ENCODE measurements at places on chromosomes 4 and X.

DNA sequence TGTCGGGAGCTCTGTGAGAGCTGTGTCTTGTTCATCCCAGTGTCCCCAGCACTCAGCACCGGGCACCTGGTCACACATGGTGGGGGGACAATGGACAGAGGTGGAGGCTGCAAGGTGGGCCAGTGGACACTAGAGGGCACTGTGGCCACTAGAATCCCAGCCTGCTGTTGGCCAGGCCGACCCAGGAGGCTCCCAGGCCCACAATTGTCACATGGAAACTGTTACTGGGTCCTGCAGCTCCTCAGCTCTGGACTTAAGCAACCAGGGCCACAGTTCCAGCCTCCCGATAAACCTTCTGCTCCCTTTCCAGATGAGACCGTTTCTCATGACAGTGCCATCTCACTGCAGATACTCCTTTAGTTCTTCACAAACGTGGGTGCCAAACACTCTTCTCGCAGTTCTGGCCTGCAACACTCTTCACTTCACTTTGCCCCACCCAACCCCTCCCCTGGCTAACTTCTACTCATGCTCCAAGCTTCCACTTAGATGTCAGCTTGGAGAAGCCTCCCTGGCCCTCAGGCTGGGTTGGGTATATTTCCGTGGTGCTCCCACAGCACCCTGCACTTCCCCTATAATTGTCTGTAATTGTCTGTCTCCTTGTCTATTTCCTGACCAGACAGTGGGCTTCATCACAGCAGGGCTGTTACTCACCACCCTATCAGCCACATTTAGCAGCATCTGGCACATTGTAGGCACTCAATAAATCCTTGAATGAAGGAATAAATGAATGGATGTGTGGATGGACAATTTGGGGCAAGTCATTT, 3.5 kb upstream of the IQSEC2 start:
- peak; percentile 75 for DNase-seq

DNA sequence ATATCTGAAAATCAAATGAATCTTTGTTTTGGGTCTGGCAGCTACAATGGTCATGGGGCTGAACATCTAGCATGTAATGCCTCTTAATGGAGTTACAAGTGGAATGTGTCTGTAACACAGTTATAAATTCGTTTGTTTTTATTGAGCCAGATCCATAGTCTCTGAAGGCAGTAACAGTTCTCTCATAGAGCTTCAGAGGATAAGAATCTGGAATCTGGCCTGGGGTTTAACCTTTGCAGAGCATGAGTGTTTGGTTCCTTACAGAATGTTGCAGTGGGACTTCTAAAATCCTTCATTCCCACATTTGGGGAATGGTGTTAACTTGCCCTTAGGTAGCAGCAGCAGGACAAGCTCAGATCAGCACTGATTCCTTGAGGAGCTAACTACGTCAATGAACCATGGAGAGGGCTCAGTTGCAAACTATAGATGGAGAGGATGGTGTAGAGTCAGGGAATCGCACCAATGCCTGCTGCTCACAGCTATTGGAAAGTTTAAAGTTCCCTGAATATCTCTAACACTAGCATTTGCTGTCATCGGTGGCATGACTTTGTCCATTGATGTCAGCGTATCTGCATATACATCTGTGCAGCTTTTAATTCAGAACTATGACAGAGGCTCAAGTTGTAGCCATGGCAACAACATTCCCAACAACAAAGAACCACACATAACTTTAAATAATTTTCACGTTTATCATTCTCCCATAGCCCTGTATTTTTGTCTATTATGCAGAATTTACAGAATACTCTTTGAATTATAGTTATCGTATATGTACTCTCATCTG, 72.2 kb downstream of the RASGEF1B start:
- no peak for DNase-seq

DNA sequence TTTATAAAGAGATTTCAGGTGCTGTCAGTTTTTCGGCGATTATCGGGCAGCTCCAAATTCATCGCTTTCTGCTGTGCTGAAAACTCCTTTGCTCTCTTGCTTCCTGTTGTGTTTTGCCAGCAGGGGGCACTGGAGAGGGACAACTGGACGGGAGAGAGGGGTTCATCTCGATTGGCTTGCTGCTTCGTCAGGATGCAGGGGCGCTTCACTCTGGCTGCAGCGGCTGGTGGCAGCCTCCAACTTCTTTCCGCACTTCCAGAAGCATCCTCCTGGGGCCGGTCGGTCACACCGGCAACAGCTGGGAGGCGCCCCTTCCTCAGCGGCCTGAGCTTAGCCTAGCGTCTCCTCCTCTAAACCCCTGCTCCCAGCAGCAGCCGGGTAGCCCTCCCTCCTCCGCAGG, 29.5 kb downstream of the MSL3 start:
- DNase-seq = peak; percentile 35

GRCh38 chr4:153265306-153266047, 61.2 kb downstream of the TRIM2 start:
- DNase-seq = no peak

GRCh38 chrX:47859686-47860085, 23.0 kb downstream of the ZNF81 start:
- DNase-seq = no peak

DNA sequence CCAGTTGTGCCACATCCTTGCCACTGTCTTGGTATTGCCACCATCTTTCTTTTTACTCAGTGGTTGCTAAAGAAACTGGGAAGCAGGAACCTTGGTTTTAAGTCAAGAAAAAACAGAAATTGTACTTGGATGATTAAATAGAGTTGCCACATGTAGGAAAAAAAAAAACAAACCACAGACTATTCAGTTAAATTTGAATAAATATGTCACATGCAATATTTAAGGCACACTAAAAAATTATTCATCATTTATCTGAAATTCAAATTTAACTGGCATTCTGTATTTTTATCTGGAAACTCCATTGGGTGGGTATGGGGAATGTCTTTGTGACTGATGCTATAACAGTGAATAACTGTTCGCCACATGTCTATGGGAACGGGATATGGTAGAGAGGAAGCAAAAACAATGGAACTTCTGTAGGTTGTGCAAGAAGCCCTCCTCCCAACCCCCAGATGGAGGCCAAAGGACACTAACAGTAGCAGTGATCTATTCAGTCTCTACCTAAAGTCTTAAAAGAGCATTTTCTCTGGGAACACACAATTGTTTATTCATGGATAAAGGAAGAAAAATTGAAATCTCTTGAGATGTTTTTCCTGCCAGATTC, 57.0 kb upstream of the PLAC8 start:
- no peak for DNase-seq

DNA sequence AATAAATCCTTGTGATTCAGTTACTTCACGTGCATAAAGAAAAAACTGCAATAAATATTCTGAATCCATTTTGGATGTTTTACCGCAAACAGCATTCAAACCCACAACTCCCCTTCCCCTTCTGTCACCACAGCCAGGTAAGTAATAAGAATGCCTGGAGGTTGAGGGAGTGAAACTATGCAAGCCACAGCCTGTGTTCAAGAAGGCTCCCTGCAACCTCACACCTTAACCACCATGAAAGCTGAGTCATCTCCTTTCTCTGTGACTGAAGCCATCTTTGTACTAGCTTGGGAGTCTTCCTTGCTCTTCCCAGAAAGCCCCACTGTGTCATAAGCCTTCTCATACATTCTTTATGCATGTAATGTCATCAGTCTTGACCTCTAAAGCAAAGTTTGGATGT, 297.0 kb upstream of the PUDP start:
- no peak for DNase-seq

GRCh38 chr4:129223945-129224344, 128.0 kb downstream of the C4orf33 start:
- DNase-seq = no peak

DNA sequence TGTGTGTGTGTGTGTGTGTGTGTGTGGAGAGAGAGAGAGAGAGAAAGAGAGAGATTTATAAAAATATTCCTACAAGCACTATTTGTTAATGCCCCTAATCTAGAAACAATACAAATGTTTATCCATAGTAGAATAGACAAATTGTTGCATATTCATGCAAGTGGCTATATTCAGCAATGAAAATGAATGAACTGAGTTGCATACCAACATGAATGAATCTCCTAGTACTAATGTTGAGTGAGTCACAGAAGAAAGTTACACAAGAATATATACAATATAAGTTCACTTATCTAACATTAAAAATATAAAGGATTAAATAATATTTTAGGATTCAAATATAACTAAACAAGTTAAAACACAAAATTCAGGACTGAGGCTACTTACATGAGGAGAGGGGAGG, 456.8 kb upstream of the AMOT start:
- DNase-seq = no peak

GRCh38 chr4:108113229-108113628, 55.5 kb downstream of the LEF1 start:
- DNase-seq = no peak

GRCh38 chr4:122652379-122652778, 31.5 kb upstream of the IL21 start:
- DNase-seq = no peak

GRCh38 chrX:77793946-77794345, 7.9 kb upstream of the ATRX start:
- no peak for DNase-seq

GRCh38 chr4:163256680-163257343, 75.6 kb downstream of the NPY1R start:
- no peak for DNase-seq

DNA sequence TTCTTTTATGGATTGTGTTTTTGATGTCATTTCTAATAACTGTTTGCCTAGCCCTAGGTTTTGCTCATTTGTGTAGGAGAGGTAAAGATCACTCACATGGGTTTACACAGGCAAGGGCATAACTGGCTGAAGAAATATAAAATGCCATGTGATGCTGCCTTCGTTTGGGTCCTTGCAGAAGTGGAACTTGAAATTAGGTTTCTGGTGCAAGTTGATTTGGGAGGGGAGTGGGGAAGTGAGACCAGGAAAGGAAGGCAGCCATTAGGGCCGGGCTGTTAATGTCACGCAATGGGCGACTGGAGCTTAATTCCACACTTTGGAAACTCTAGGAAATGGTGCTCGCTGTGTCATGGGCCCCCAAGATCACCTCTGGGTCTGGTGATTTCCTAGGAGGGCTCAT, 14.5 kb downstream of the CLCN4 start:
- no peak for DNase-seq

GRCh38 chrX:112832481-112833095, 8.0 kb downstream of the AMOT start:
- DNase-seq = peak; percentile 14

DNA sequence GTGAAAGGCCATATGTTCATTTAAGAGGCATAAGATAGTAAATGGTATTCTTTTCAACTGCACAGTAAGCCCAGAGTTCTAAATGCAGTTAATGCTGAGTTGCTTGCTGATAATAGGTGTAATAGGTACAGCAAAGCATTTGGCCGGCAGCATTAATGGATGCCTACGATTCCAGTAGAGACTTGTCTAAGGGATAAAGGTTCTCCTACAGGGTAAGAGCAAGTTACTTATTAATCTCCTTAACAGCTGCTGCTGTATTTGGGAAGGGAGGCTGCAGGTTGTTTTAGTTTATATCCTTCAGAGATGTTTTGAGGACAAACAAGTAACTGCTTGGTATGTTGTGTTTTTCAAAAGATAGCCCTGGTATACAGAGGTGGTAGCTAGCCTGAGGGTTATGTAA, 16.8 kb downstream of the TSPAN7 start:
- peak; percentile 82 for DNase-seq

DNA sequence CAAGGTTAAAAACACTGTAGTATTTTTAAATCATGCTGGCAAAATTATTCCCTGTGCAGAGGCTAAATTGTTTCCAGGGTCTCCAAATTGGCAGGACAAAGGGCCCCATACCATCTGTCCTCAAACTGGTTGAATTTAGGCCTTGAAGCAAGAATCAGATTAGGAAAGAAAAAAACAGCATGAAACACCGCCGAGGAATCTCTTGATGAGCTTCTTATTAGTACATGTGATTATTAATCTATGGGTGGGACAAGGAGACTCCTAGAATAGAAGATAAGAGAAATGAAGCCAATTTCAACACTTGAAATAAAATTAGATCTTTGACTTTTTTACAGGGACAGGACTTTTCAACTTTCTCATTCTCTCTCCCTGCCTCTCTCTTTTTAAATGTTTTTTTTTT, 7.1 kb upstream of the CLNK start:
- DNase-seq = peak; percentile 29

GRCh38 chr4:141957416-141957815, 321.0 kb downstream of the IL15 start:
- no peak for DNase-seq

DNA sequence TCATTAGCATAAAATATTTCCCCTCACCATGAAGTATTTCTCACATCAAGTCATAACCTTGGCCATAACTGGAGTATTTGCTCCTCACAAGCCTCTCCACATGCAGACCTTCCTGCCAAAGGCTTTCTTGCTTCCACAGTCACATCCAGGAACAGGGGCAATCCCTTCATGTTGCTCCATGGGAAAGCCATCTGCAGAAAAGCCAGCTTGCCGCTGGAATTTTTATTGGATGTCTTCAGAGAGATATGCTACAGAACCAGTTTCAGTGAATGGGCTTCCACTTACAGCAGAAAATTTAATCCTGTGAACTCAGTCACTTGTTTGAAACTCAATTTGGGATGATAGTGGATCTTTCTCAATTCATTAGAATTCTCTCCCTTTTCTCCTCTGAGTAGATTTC, 3.2 kb upstream of the CDKN2AIP start:
- no peak for DNase-seq

DNA sequence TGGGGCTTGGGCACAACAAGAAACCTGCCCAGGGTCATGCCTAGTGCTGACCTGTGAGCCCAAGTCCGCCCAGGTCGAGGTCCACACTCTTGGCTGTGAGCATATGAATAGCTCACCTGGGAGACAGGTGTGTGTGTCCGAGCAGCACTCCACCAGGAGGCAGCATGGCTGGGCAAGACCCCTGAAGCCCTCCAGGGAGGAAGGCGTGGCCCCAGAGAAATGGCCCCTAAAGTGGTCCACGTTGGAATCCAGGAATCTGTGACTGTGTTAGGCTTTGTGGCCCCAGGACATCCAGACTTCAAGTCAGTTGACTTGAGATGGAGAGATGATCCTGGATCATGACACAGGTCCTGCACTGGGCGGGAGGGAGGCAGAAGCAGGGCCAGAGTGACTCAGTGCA, 138.8 kb downstream of the CPZ start:
- no peak for DNase-seq

GRCh38 chrX:34218063-34218462, 85.9 kb upstream of the FAM47A start:
- DNase-seq = no peak

GRCh38 chr4:139005774-139006173, 9.8 kb upstream of the NOCT start:
- no peak for DNase-seq

DNA sequence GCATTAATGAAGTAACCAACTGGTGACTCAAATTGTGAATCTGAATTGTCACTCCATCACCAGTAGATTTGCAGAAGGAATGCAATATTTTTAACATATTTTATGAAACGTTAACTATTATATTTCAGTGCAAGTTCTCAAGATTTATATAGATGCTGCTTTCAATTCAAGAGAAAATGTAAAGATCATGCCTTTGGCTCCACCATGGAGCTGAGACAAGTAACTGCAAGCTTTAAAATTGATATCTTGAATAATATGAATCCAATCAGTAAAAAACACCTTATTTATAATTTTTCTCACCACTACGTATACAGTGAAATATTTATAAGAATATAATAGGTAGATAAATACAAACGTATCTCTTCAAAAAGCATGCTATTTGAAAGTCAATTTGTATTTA, 27.8 kb upstream of the GALNTL6 start:
- no peak for DNase-seq

GRCh38 chr4:24245491-24245820, 338.9 kb downstream of the DHX15 start:
- no peak for DNase-seq

- no peak for DNase-seq
These were observed 10.9 kb upstream of the SYTL5 start for GRCh38 chrX:37995428-37995827.

- DNase-seq = no peak
These were observed 35.2 kb upstream of the LPAR4 start for GRCh38 chrX:78712336-78712735.

Data from NCI-H82 (cell line).